Smooth muscle cell of the brain vasculature (primary cell): ENCODE measurements at places on chromosomes 6 and 20.

GRCh38 chr20:62066339-62066982, 780 bp upstream of the TAF4 start:
- no peak for DNase-seq

- DNase-seq = no peak
Measured at GRCh38 chr6:34181908-34182307, 36.0 kb upstream of the GRM4 start.

DNA sequence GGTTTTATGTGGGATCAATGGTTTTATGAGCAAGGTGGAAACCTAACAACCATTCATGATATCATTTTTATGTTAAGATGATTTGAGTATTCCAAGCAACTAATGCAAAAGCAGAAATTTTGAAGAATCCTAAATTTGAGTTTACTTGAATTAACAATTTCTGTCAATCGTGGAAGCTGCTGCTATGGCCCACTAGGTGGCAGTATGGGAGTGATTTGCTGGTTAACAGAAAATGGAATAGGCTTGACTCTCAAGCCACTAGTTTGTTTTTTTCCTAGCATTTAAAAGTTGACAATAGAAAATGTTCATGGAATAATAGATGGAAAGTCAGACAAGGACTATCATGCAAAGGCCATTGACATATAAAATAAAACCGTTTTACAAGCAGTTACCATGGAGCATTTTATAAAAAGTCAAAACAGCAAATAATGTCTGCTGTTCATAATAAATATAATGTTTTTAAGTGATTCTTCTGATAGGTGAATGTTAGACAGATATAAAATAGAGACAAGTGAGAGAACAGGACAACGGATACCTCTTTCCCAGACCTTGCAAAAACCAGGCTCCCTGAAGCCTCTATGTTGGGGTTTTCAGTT, 43.0 kb upstream of the TMEM200A start:
- DNase-seq = peak; percentile 52

GRCh38 chr6:142316791-142317368, 15.1 kb downstream of the ADGRG6 start:
- DNase-seq = no peak

DNA sequence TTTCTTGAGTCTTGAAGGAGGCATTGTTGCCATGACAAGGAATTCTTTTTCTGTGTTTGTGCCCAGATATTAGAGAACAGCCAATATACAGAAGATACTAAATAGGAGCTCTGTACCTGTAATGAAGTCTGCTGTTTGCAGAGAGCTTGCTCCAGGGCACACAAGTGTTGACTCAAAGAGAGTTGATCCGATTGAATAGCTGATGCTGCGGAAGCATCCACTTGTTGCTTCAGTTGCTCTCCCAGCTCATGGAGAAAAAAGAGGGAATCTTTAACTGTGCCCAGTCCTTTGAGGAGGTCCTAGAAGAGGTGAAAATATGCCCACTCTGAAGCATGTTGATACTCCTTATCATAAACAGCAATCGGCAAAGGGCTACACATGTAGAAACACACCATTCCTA, 411.4 kb downstream of the ESR1 start:
- no peak for DNase-seq

- DNase-seq = no peak
Measured at GRCh38 chr6:6525933-6526332, 62.6 kb upstream of the LY86 start.

DNA sequence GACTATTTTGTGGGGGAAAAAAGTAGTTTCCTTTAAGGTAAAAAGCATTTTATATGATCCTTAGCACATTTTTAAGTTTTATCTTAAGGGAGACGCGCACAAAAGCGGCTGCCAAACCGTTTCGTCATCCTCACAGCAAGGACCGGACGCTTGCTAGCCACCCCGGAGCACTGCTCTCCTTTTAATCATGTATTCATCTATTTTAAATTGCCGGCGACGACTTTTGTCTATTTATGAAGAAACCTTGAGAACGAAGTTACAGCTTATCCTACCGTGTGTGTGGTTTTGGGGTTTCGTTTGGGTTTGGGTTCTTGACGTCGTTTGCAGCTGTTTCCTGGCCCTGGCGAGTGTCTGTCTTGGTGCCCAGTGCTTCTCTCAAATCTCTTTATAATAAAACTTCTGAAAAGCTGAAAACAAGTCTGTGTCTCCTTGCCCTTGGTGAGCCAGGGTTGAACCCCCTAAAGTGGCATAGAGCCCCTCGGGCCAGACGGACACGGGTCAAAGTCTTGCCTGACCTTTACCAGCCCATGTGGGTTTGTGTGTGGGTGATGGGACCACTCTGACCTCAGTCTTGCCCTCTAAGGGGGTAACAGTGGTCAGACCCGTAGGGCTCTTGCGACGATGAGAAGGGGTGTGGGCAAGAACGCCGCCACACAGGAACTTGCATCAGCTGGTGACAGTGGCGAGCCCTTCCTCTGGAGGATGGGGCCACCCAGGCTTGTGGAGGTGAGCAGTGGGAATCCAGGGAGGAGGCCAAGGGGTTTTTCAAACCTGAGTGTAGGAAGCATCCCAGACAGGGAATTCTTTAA, 117.6 kb downstream of the JPH2 start:
- DNase-seq = no peak

- DNase-seq = no peak
Measured at GRCh38 chr6:132153221-132153898, 202.2 kb upstream of the CCN2 start.

DNA sequence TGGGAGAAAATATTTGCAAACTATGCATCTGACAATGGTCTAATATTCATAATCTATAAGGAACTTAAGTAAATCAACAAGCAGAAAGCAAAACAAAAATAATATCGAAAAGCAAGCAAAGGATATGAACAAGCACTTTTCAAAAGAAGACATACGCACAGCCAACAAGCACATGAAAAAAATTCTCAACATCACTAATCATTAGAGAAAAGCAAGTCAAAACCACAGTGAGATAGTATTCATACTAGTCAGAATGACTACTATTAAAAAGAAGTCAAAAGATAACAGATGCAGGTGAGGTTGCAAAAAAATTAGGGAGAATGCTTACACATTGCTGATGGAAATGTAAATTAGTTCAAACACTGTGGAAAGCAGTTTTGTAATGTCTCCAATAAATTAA, 410.2 kb downstream of the MMUT start:
- DNase-seq = no peak

DNA sequence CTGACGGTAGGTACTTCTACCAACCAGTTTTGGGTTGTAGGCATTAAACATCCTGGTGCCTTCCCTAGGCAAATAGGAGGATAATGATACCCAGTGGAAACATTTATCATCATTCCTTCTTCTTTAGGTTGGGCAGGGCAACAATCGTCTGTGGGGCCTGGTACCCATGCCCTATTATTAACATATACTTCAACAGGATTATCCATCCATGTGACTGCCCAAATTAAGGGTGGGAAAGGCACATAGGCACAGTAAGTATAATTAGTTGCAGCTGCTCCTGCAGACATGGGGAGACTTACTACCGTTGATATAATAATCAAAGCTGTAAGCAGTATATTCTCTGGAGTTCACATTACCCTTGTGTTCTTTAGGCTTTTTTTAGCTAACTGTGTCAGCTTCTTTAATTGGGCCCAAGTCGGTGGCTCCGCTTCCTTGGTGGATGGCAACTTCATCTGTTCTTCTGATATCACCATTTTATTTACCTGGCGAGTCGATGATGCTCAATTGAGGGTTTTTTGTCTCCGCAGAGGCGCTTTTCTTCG, 16.8 kb downstream of the RPL7L1 start:
- DNase-seq = no peak

- DNase-seq = no peak
Measured at GRCh38 chr6:3937438-3937837, 88.3 kb downstream of the FAM50B start.

- DNase-seq = no peak
Measured at GRCh38 chr20:33359399-33360261, 41.7 kb downstream of the CDK5RAP1 start.

DNA sequence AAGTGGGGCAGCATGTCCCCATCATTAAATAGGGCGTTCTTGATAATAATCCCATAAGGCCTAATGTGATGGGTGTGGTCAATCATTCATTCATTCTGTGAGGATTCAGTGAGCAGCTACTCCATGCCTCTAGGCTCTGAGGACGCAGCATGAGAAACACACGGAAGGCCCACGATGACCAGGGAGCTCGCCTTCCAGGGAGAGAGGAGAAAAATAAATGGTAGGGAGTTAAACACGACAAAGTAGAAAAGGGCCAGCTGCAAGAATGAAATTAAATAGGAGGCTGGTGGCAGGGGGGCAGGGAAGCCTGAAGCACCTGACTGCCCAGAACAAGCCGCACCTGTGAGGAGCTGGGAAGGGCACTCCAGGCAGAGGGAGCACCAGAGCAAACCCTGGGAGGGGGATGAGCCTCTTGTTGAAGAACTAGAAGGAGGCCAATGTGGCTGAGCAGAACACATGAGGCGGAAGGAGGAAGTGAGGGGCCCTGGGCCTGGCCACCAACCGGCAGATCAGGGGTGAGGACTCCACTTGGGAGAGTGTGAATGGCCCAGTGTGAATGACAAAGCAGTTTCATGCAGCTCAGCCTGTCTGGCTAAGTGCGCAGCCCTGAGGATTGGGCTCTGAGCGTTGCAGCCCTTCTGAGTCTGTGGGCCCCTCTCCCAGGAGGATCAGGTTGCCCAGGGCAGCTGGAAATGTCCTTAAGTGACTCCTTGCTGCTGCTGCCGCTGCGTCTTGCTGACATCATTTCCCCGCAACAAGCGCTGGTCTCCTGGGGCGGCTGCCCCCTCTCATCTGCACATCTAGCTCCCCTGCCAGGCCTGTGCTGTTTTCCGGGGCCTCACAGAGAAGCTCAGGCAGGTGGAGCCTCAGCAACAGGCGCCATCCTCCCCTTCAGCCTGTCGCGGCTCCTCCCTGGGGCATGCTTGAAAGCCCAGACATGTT, 99.9 kb downstream of the CDH26 start:
- peak; percentile 83 for DNase-seq

DNA sequence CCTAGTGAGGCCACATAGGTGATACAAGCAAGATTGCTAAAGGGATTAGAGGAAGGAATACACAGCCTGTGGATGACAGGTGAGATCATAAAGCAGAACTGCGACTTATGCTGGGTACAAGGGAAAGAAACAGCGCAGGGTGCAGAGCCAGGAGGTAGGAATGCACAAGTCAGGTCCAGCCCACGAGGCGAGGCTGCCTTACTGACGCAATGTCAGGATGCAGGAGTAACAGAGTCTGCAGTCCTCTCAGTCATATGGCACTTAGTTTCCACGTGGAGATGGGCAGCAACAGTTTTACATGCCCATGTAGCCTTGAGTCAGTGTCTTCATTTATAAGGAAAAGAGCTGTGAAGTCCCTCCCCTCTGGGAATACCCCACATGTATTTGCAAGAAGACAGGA, 210.9 kb downstream of the SYNE1 start:
- no peak for DNase-seq

DNA sequence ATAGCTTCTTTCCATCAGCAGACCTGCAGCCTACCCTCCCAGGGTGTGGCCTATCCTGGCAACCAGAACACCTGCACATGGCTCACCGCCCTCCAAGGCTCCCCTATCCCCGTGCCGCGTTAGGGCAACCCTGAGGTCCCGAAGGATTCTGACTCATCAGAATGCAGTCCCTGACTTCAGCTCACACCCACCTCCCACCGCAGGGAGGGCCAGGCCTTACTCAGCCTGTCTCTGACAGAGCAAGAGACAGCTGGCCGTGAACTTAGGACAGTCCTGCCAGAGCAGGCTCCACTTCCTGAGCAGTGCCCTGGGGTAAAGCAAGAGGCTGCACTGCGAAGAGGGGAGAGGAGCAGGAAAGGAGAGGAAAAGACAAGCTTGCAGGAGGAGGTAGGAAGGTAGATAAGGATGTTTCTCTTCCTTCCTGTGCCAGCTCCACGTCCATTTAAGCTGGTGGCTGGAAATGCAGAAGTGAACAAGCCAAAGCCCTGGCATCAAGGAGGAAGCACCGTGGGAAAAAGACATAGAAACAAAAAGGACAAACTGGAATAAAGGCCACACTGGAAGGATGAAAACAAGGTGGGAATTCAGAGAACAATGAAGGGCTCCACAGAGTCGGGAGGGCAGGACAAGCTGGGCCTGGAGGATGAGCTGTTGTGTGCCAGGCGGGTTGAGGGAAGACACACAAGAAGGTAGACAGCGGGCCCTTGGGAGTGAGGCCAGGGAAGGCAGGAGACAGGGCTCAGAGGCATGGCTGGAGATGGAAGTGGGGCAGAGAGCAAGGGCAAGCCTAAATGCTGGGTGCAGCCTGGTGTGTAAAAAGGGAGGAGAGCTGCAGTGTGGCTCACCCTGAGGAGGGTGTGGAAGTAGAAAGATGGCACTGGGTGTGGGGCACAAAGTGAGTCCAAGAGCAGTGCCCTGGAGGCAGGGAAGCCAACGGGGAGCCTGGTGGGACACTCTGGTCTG, 102.7 kb downstream of the SLC23A2 start:
- DNase-seq = peak; percentile 23

DNA sequence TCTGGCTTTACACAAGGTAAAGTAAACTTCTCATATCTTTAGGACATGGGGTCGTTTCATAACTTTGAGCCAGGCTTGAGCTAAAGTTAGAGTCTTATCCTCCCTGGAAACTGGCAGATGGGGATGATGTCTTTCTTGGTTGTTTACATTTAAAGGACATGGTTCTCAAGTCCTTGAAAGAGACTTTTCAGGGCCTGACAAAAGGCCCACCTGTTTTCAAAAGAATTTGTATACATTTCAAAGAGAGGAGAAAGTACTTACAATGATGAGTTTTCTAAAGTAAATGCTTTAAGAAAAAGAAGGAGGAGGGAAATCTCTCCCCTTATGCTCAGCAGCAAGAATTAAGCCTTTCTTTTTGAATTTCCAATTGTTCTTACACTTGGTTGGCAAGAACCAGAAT, 45.7 kb upstream of the TINAG start:
- no peak for DNase-seq

- DNase-seq = no peak
Measured at GRCh38 chr6:52271852-52272460, 12.6 kb downstream of the MCM3 start.

GRCh38 chr20:47421076-47421475, 64.6 kb upstream of the ZMYND8 start:
- DNase-seq = no peak

GRCh38 chr6:51533962-51534361, 553.5 kb downstream of the PKHD1 start:
- DNase-seq = no peak

DNA sequence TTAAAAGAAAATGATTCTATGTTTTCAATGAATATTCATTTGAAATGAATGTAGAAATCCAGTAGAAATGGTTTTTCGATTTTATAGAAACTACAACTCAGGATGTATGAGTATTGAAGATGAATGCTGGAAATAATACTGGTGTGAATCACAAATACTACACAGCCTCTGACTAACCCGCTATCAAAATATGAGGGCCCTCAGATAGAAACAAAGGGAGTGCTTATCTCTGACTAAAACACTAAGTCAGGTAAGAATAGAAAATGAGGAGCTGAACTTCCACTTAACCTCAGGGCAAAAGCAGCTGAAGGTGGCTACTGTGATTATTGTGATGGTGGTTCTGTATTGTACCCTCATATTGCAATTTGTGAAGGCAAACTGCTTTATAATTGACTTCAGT, 220.9 kb upstream of the RNF217 start:
- DNase-seq = no peak

- DNase-seq = no peak
Measured at GRCh38 chr6:99349171-99350141, at the start of gene FAXC. FAXC (minus strand) TSS chr6:99349674; CDS start chr6:99349372, 302 bp downstream.

- DNase-seq = no peak
Measured at GRCh38 chr20:50376888-50377459, 133.2 kb upstream of the PTPN1 start.
